RPMI7951 (cell line): ENCODE measurements at places on chromosomes 4 and X.

DNA sequence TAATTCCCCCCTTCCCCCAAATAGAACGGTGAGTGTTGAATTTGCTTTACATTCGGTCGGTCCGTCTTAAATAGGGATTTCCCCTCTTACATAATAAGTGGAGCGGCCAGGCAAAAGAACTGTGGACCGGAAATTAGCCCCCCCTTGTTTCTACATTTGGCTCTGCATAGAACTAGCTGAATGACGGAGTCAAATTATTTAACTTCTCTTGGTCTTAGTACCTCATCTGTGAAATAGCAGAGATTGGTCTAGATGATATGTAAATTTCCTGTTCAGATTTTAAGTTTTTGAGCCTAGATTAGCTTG is 1.3 kb downstream of the SPATA18 start:
- DNase-seq: no peak

- DNase-seq: no peak
Observed at GRCh38 chr4:147311956-147312355, 168.9 kb upstream of the EDNRA start.

GRCh38 chrX:47078129-47079043 is at the start of gene RGN:
Gene RGN, plus strand, starts transcription at chrX:47078443. Its CDS starts 2,702 bp downstream, at chrX:47081145.
- DNase-seq: no peak

GRCh38 chr4:152935631-152936445 is at the start of gene FHDC1:
Gene FHDC1, plus strand, starts transcription at chr4:152936323. Its CDS starts 6,735 bp downstream, at chr4:152943058.
- no peak for DNase-seq

DNA sequence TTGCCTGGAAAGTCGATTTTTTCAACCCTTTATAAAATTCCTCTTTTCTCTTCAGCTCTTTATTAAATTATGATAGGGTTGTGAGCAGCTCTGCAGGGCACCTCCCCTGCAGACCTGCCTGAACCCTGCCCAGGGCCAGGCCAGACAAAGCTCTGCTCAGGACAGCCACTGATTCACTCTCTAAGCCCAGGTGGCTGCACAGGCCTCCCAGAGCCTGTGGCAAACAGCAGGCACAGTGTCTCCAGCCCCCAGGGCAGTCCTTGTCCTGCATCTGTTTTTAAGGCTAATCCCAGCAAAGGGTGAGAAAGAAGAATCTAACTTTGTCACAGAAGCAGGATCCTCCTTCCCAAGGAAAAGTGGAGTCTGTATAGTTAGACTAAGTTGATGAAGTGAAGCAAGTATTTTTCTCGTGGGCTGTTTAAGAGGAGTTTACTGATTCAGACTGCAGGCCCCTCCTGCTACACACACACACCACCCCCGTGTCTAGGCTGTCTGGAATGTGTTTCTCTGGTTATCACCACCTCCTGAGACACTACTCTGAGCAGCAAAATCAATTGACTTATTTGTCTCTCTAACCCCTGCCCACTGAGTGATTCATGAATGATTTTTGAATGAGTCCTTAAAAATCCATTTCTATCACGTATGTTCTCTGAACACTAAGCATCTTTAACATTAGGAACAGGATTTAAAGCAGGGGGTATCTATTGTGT is 101.7 kb downstream of the CHIC2 start:
- peak; percentile 42 for DNase-seq

DNA sequence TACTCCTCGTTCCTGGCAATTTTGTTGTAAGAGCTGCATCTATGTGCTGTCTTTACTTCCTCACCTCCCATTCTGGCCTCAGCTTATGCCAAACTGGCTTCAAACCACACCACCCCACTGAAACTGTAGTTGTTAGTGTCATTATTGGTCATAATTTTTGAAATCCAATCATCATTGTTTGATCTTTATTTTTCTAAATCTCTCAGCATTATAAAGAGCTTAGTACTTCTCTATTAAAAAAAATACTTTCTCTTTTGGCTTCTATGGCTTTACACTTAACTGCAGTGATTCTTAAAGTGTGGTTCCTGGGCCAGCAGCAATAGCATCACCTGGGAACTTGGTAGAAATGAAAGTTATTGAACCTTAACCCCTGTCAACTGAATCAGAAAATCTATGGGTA is 83.5 kb upstream of the GRPR start:
- DNase-seq: no peak

- no peak for DNase-seq
Observed at GRCh38 chr4:217891-218290, 87.4 kb downstream of the ZNF732 start.

GRCh38 chr4:24076811-24077210 is 187.0 kb upstream of the PPARGC1A start:
- no peak for DNase-seq

- DNase-seq: no peak
Observed at GRCh38 chr4:152999346-153000075, 63.4 kb downstream of the FHDC1 start.

DNA sequence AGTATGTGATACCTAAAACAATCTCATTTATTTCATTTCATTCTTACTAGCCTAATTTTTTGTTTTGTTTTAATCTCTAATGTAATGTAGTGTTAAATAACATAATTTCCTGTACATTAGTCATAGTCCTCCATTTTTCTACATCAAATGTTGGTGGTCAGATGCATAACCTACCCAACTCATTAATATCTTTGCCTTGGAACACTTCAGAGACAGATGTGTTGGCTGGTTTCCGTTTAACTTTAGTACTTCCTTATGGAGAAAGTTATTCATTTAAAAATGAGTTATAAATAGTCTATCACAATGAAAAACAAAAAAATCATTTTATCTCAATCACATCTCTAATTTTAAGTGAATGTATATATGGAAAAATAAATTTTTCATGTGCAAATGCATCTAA is 190.2 kb downstream of the ANTXR2 start:
- no peak for DNase-seq

GRCh38 chr4:181006499-181007260 is 1236.5 kb upstream of the TENM3 start:
- DNase-seq: peak; percentile 9

- no peak for DNase-seq
Observed at GRCh38 chrX:64885850-64886249, 90.4 kb downstream of the ZC4H2 start.

DNA sequence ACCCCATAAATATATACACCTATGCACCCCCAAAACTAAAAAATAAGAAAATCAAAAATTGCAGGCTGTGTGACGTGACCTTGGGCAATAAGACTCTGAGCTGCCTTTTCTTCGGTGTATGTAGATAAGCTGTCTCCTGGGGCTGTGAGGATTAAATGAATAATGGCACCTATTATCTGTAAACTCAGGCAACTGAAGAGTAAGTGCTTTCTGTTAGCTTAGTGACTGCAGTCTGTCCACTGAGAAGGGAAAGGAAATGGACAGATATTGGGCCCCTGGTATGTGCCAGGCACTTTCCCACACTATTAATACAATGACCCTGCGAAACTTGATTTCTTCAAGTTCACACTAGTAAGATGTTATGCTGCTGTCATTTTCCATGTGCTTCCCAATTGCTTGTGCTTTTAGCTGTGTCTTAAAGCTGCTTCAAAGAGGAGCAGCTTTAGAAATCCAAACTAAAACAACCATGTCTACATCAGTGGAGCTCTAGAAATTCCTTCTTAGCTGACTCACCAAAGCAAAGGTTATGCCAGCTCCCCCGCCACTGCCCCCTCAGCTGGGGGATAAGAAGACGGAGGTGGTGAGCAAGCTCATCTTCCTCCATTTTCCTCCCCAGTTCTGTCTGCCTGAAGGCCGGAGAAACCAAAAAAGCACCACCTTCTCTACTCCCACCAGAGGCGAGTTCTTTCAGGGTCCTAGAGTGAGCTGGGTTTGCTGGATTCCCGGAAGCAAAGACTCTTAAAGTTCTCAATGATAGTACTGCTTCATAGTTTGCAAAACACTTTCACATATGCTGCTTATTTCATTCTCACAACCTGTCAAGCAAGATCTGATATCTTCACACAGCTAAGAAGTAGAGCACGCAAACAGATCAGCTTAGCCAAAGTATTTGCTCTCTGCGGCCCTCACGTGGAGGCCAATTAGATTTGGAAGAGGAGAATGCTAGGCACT is 8.8 kb upstream of the DGAT2L6 start:
- DNase-seq: peak; percentile 83

- peak; percentile 75 for DNase-seq
Observed at GRCh38 chrX:151754047-151754429, 19.5 kb downstream of the CNGA2 start.

DNA sequence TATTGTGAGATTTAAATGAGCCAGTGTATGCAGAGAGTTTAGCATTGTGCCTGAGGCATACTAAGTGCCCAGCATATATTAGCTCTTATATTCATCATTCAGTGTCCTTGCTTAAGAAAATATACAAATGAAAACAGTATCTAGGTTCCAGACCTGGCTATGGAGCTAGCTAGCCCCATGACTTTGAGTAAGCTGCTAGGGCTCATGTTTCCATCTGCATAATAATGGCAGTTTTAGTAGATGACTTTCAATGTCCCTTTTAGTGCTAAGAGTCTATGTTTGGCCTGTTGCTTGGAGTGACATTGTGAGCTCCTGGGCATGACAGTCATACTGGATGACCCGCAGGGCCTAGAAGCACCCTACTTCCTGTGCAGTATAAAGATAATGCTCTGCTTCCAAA is 435.3 kb downstream of the ZIC3 start:
- DNase-seq: no peak

GRCh38 chr4:176790398-176790797 is 2.3 kb downstream of the VEGFC start:
- peak; percentile 40 for DNase-seq

- DNase-seq: no peak
Observed at GRCh38 chr4:184936071-184936470, 82.2 kb upstream of the HELT start.

DNA sequence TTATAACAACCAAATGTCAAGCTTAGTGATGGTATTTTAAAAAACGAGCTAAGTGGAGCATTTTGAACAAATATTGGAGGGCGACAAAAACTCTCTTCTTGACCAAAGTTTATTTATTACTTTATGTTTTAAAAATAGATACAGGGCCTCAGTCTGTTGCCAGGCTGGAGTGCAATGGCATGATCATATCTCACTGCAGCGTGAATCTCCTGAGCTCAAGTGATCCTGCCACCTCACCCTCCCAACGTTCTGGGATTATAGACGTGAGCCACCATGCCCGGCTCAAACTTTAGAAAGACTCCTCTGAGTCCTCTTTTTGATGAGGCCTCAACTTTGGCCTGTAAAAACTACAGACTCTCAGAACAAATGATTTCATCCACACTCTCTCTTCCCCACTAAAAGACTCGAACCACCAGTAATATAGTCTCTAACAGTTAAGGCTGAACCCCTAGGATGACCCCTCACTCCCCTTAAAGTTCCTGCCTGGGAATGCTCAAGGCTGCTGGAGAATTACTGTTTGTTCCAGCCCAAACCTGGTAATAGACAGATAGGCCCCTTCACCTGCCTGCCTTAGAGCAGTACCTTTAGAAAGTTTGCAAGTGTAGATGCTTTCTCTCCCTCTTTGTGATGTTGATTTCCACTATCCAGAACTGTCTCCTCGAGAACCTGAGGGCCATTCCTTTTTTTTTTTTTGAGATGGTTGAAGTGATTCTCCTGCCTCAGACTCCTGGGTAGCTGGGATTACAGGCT is 55.3 kb upstream of the HPSE start:
- DNase-seq: no peak

DNA sequence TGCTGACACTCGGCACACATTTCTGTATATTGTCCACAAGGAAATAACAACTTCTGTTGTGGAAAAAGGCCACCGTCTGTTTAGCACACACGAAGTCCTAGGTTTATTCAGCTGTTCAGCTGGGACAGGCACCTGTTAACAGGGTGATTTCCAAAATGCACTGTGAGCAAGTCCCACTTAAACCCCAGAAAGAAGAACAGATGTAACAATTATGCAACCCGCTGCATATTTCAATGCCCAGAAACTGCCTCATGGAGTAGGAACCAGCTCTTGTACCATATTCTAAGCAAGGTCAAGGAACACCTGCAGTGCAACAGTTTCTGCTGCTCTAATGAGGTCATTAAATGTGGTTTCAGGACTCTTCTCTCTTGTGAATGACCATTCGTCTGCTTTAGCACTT is 77.1 kb downstream of the GEMIN8 start:
- DNase-seq: no peak

- DNase-seq: no peak
Observed at GRCh38 chr4:113008135-113008534, 41.3 kb upstream of the ANK2 start.

DNA sequence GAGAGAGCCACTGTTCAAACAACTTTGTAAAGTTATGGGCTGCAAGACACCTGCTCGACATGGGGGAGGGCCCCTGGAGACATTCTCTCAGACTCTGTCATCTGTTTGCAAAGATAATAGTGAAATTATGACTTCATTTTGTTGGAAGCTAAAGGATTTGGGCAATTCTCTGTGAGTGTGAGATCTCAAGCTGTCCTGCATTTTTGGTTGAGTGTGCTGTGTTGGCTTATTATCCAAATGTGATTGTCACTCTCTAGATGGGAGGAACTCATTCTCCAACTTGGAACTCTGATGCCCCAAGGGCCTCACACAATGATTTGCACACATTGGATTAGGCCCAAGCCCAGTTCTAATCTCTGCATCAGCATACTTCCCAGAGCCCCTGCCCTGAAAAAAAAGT is 63.7 kb downstream of the STK32B start:
- no peak for DNase-seq

DNA sequence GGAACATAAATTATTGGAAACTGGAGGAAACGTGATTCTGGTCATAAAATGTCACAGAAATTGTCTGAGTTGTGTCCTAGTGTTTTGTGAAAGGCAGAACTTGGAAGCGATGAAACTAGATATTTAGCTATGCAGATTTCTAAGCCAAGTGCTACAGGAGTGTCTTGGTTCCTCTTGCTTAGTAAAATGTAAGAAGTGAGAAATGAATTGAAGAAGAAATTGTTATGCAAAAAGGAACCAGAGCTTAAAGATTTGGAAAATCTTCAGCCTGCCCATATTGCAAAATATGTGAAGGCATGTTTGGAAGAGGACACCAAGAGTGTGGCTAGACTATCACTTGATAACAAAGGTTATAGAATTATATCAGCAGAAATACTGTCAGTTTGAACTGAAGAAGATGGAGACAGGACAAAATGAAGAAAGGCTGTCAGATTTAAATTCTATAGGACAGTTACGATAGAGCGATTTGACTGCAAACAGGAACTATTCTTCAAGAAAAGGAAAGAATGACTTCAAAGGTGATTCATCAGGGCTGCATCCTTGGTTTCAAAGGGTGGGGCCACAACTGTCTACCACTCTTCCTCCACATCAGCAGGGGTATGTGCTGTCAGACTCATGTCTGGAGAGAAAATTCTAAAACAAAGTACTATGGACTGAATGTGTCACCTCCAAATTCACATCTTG is 9.4 kb upstream of the CDS1 start:
- DNase-seq: peak; percentile 15

- no peak for DNase-seq
Observed at GRCh38 chr4:2049811-2050210, 9.3 kb upstream of the NAT8L start.
